IPS DF 19.7 (cell line): ENCODE measurements at places on chromosomes 3 and 15.
A peak's percentile ranks its signal among the peaks of the same experiment; 100 is the strongest.

DNA sequence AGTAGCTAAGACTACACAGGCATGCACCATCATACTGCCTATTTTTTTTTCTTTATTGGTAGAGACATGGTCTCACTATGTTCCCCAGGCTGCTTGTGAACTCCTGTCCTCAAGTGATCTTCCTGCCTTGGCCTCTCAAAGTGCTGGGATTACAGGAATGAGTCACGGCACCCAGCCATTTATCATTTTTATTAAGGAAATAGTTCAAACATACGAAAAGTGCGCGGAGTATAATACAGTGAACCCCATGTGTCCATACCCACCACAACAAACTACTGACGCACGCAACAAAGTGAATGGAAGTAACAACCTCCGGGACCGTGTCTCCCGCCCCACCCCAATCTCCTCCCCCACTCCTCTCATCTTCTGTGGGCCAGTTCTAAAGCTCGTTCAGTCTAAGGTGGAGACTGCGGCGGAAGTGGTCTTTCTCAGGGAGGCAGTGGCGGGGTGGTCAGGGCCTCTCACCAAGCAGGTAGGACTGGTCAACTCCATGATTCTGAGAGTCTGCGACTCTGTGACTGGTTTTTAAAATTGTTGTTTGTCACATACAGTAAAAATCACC lies 42.1 kb downstream of the DNAJB8 start:
- no peak for DNase-seq

DNA sequence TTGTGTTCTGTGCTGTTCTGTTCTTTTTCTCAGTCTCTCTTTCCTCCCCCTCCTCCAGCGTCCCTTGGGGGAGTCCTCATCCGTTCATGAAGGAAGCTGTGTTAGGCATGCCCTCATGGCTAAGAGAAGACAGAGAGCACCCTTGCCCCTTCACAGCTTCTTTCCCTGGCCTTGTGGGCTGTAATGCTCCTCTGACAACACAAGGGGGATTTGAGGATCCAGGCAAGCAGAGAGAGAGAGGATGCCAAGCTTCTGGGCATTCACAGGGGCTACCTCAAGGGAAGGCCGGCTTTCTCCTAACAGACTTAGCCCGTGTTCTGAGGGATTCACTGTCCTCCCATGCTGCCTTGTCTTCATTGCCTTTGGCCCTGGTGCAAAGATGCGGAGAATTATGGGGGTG lies 389.5 kb downstream of the LRTM1 start:
- peak; percentile 61 for DNase-seq

DNA sequence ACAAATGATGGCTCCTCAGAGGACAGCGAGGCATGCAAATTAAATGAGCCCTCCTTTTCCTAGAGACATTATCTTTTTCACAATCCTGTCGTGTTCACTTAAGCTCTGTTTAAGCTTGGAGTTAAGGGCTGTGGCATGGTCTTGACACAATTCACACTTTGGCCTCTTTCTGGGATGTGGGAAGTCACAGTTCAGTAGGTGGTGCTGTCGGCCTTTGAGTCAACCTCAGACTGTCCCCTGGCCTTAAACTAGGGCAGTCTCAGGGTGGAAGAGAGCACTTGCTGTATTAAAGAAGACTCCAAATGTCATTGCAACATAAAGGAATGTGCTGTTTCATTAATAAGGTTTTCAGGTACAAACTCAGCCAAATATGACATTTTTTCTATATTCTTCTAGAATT lies 351.0 kb downstream of the MCTP2 start:
- DNase-seq = peak; percentile 28

DNA sequence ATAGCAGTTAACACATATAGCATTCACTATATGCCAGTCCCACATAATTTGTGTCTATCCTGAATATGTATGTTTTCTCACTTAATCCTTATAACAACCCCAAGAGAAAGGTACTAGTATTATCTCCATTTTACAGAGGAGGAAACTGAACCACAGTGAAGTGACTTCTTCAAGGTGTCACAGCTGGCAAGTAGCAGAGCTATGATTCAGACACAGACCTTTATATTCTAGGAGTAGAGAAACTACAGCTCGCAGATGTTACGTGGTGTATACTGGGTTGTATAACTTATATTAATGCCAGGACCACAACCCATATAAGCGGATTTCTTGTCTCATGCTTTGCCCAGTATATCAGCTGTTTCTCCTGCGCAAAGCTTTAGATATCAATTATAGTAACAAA lies 29.5 kb upstream of the ICE2 start:
- no peak for DNase-seq

GRCh38 chr3:182389071-182389815 lies 404.1 kb upstream of the ATP11B start:
- no peak for DNase-seq

- no peak for DNase-seq
Measured at GRCh38 chr3:55735976-55736375, 248.9 kb upstream of the WNT5A start.

DNA sequence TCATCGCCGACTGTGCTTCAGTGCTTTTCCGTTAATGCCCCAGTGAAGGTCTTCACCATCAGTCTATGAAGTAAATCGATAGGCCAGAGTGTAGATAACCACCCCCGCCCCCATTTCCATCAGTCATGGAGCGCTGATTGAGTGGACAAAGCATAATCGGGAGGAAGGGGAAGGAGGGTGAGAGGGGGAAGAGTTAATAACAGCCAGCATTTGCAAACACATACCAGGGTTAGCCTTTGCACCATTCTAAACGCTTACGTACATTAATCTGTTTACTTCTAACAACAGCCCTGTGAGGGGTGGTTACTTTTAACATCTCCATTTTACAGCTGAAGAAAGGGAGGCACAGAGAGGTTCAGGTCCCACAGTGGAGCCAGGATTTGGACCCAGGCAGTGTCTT lies 26.8 kb downstream of the EDEM1 start:
- DNase-seq = no peak

- DNase-seq = no peak
Measured at GRCh38 chr3:194138732-194139070, 2.8 kb downstream of the HES1 start.

DNA sequence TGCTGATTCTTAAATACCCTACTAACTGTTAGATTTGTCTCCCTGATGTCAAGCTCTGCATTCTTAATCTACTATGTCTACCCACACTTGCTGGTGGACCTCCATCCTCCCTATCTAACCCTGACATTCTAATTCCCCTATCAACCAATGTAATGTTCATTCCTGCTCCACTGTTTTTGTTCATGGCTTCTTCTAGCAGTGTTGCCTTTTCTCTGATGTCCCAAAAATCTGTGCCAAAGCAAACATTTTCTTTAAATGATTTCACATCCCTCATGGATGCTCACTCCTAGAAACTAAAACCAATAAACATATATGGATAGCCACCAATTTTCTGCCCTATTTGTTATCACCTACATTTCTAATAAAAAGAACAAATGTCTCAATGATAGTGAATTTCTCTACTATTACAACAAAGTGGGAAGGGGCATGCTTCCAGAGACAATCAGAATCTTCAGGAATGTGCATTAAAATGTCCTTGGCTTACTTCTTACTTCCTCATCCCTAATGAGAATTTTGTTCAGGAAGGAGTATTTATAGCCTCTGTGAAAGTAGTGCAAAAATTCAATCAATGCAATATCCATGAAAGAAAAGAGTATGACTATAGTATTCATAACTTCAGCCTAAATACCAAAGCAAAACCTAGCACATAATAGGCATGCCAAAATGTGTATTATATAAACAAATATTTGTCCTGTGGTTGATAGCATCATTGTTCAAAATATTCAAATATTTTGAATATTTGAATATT lies 273.3 kb downstream of the ZNF385D start:
- DNase-seq = no peak

- DNase-seq = no peak
Measured at GRCh38 chr15:63135281-63135680, 13.6 kb downstream of the LACTB start.

DNA sequence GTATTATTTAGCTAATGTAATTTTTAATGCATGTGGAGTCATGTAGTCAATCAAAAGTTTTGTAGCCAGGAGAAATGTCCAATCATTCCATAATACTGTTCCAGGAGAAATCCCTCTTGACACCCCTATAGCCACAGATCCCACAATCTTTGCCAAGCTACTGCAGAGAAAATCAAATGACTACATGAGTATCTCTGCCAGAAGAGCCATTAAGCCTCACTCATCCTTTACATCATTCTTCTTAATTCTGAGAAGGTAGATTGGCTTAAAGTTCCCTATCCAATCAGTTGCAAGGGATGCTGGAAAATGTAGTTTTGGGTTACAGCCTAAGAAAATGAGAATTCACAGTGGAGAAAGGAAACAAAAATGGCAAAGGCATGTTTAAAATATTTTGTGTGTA lies 502.1 kb downstream of the ZBBX start:
- DNase-seq = no peak

GRCh38 chr15:28944696-28945300 lies 59.0 kb downstream of the APBA2 start:
- no peak for DNase-seq

- no peak for DNase-seq
Measured at GRCh38 chr3:61748288-61748687, 186.9 kb downstream of the PTPRG start.

- DNase-seq = no peak
Measured at GRCh38 chr15:63067976-63068743, 25.6 kb downstream of the TPM1 start.

GRCh38 chr15:27512281-27513001 lies 541.5 kb downstream of the GABRG3 start:
- no peak for DNase-seq

DNA sequence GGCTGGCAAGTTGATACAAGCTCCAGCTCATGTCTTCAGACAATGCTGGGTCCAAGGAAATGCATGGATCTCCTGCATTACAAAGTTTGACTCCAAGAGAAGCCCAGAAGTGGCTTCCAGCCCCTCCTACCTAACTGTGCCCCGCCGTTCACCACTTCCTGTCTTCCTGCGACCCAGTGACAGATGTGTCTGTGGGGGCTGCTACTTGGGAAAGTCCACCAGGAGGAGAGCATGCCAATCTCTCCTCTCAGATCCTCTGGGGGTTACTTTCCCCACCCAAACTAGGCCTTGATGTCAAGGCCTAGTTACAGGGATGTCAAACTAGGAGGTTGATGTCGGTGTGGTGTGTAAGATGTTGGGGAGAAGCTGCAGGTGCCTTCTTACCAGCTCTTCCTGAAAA lies 133.6 kb upstream of the RASGRP1 start:
- no peak for DNase-seq

DNA sequence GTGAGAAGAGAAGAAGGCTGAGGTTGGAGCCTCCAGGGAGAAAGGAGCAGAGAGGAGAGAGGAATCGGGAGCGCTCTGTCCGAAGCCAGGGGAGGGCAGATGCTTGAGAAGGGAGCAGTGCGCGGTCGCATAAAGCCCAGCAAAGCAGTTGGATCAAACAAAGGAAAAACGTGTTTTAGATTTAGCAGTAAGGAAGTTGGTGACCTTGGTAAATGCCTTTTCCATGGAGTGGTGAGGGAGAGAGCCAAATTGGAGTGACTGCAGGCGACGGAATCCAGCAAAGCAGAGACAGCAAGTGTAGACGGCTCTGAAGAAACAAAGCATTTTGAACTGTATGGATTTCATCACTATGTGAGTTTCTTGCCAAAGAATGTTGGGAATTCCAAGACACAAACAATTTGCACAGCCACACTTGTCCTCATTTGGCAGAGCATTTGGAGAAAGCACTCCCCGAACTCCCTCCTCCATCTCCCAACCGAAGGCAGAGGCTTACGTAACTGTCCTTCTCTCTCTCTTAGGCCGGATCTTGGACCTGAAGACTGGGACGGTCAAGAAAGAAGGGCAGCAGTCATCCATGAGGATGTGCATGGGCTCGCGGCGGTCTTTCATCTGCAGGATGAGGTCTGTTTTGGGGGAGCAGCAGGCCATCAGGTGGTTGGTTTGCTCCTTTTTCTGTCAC lies 103.6 kb downstream of the ARNT2 start:
- DNase-seq = no peak

DNA sequence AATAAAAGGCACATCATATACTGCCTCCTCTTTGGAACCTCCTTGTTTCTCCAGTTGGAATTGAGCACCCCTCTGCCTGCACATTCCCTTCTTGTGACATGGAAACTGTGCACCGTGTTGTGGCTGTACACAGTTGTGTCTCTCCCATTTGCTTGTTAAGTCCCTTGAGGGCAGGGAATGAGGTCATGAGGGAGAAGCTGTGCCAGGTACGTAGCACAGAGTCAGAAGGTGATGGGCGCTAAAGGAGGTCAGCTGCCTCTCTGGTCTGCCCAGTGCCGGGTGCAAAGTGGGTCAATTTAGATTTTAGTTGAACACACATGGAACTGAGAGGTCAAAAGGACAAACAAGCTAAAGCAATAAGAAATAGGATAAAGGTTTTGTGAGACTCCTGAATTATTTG lies 124.4 kb downstream of the FAM43A start:
- no peak for DNase-seq

- DNase-seq = no peak
Measured at GRCh38 chr3:171806200-171807128, 3.8 kb downstream of the PLD1 start.

GRCh38 chr15:48046813-48047438 lies 73.9 kb upstream of the SLC24A5 start:
- DNase-seq = peak; percentile 40

DNA sequence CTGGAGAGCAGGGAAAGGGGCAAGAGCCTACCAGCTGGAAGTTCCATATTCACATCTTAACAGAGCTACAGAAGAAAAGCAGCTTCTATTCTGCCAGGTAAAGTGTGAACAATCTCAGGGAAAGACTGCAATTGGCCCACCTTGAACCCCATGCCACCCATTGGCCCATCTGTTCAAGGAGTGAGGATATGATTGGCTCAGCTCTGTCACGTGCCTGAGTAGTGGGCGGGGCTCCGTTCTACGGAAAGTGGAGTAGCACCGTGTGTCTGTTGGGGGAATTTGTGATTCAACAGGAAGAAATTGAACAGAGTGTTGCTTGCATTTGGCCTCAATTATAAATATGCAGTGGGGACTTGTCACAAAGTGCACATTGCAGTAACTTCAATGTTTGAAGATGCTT lies 81.8 kb downstream of the MINAR1 start:
- DNase-seq = no peak

- DNase-seq = no peak
Measured at GRCh38 chr15:40437752-40438687, 2.7 kb upstream of the BAHD1 start.

GRCh38 chr3:185959609-185960521 lies 22.1 kb upstream of the TRA2B start:
- DNase-seq = no peak
